Hindlimb muscle (tissue), 1 donor: ENCODE measurements at places on chromosomes 2 and 18.

- no peak for DNase-seq
Observed at GRCh38 chr2:235939471-235939870, 228.7 kb downstream of the GBX2 start.

GRCh38 chr2:8923183-8923582 lies 80.3 kb downstream of the MBOAT2 start:
- no peak for DNase-seq

DNA sequence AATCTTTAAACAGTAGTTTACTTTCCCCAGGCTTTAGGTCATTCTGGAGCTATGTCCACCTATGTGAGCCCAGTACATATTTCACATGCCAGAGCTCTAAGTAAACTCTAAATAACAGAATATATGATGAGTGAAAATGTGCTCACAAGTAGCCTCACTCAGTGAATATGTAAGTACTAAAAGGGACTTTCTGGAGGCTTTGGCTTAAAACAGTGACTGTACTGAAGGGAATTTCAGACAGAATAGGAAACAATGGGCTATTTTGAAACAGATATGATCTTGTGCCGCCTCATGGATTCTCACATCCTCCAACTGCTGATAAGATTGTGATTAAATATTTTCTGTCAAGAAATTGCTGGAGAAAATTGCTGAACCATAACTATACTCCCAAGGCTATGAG lies 747.9 kb downstream of the SOCS6 start:
- no peak for DNase-seq

DNA sequence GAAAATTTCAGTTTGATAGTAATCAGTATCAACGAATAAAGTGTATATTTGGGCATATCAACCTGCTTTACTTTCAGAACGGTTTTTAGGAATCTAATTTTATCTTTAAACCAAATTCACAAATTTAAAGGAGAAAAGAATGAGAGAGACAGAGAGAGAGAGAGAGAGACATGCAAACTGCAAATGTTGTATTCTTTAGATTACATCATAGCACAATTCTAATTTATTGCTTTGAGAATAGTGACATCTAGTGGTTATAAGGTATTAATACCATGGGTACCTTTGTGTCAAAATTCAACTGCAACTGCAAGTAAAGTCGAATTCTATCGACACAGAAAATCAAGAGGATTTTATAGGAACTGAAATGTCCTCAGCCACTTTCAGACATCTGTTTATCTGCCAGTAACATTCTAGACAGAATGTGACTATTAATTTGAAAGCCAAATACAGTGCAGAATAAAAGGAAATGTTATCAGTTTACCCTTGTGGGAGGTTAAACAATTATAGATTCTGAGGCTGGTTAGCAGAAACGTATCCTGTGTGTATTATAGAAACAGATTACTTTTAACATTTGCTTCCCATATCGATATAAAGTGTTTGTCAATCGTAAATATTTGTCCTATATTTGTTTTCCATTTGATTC lies 529.8 kb upstream of the VRK2 start:
- peak; percentile 4 for DNase-seq

- no peak for DNase-seq
Observed at GRCh38 chr2:120926463-120927264, 191.0 kb downstream of the GLI2 start.

- DNase-seq: no peak
Observed at GRCh38 chr18:10289951-10290637, 164.3 kb upstream of the APCDD1 start.

DNA sequence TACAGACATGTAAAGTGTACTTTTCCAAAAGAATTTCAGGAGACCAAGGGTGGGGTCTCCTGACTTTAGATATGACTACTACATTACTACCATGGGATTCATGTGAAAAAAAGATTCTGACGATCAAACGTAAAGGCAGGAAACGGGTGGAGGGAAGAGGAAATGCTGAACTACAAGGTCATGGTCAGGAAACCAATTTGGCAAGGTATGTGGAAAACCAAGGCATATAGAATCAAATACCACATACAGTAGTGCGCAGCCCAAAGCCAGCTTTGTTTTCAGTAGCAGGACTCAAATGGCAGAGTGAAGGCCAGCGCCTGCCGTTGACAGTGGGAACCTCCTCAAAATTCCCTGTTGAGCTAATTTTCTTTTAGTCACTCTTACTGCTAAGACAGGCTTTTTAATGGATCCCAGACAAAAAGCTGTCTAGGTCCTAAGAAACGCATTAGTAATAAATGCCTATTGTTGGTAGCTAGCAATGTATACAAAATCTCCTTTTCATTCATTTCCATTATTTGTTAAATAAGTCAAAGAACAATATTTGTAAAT lies 57.6 kb upstream of the SERTAD2 start:
- no peak for DNase-seq

- DNase-seq: no peak
Observed at GRCh38 chr2:99389946-99390345, 52.8 kb downstream of the EIF5B start.
